ENCODE measurements at places on chromosomes 6 and 20. TPM values are rescaled to one million over a fixed set of nuclear protein-coding genes. Genes with fewer than 3 reads are reported as not detected.

CALHM6 gene
- 907 TPM for polyA plus RNA-seq

RFX6 gene
- not detected for polyA plus RNA-seq

C6orf15 gene
- polyA plus RNA-seq: not detected

CCN2 gene
- 1.3 TPM for polyA plus RNA-seq

TRIM40 gene
- polyA plus RNA-seq: not detected

BMP7 gene
- not detected for polyA plus RNA-seq

FAM209B gene
- 0.73 TPM for polyA plus RNA-seq

- DNase-seq: no peak
These were observed 60.6 kb downstream of the TOX2 start for GRCh38 chr20:43975096-43975768.

- DNase-seq: no peak
These were observed 808.1 kb upstream of the MANEA start for GRCh38 chr6:94769197-94769596.

DNA sequence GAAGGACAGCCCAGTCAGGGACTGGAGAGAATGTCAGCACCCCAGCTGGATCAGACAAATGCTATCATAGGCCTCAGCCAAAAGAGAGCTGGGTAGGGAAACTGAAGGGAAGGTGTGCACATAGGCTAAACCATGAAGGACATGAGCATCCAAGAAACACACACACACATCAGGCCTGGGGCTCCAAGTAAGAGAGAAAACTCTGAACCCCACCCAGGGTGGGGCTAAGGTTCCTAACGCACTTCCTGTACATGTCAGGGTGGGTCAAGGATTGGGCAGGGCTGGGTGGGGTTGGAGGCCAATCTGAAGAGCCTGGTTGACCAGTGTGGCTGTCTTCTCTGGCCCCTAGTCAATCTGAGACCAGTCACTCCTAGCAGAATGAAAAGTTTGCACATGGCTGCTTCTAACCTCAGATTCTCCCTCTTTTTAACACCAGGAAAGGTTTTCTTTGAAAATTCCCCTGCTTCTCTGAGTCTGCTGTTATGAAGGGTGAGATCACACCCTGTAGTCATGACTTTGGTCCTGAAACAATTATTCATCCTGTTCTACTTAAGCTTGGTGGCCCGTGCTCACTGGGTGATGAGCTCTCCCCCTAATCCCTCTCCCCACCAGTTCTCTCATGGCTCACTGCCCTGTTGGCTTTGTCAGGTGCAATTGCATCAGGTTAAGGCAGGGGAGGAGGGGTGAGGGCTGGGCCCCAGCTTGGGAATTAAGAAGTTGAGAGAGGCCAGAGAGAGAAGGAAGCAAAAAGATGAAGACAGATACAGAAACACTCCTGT, 88.4 kb downstream of the MAFB start:
- no peak for DNase-seq

GRCh38 chr6:63649847-63650265, 14.3 kb downstream of the PHF3 start:
- no peak for DNase-seq

DNA sequence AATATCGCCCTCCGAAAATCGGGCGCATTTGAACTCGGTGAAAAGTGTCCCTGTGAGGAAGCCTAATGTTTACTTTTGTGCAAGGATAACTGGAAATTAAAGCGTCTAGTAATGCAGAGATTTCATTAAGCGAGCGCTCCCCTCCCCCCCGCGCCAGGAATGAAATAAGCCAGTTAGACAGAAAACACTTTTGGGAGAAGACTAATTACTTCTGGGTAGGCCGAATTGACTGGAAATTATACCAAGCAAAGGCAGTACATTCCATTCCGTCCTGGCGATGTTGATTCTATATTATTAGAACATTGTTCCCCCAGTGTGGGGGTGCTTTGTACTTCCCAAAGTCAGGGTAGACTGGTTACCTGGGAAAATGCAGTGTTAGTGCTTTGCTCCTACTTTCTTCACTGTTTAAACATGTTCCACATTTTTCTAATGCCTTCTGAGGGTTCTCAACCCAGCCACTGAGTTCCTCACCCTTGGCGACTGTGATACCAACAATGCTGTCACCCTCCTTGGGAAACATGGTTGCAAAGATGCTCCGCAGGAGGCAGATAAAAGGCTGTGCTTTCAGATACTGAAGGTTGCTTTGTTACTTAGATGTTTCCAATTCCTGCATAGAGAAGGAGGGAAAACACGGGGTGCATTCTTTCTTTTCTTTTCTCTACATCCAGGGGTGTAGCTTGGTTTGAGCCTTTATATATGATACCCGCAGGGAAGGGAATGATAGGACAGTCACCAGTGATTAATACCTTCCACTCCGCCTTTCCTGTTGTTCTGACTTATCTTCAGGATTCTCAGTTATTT, 2.6 kb downstream of the GJA1 start:
- no peak for DNase-seq

- no peak for DNase-seq
These were observed 108.0 kb upstream of the MOCS1 start for GRCh38 chr6:40042232-40042631.

GRCh38 chr6:93371756-93372155, 47.6 kb downstream of the EPHA7 start:
- DNase-seq: no peak

Measured in naive B cell (primary cell).